ENCODE measurements at places on chromosomes 16 and 17.

DNA sequence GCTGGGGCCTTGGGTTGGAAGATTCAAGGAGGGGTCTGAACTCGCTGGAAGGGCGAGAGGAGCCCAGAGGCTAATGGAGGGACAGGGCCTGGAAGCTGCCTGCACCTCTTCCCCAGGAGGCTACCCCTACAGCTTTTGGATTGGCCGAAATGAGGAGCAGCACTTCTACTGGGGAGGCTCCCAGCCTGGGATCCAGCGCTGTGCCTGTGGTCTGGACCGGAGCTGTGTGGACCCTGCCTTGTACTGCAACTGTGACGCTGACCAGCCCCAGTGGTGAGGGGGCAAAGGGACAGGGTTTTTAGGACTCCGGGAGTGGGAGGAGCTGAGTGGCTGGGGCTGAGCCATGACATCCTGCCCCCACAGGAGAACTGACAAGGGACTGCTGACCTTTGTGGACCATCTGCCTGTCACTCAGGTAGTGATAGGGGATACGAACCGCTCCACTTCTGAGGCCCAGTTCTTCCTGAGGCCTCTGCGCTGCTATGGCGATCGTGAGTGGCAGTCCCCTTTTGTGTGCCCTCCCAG lies 8.8 kb downstream of the CNTNAP1 start:
- DNase-seq = no peak

DNA sequence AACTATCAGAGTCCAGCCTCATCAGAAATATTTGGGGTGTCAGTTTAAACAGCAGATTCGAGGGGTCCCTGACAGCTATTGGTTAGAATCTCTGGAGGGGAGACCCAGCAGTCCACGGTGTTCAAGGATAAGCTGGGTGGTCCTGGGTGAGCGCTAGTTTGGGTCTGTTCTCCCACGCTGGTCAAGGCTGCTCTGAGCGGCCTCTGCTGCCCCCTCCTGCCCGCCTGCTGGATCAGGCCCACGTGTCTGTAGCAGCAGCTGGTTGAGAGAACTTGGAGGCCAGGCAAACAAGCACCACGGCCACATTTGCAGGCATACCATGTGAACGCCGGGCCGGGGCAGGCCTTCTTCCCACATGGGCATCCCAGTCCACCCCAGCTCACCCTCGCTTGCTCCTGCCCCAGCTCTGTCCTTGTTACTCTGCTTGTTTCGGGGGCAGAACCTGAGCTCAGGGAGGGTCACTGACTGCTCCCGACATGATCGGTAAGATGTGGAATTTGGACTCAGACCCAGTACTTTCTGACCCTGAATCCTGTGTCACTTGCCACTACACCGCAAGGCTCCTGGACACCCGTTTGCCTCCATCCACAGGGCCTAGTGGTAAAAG lies 7.4 kb downstream of the FOXF1 start:
- DNase-seq = peak; percentile 80

DNA sequence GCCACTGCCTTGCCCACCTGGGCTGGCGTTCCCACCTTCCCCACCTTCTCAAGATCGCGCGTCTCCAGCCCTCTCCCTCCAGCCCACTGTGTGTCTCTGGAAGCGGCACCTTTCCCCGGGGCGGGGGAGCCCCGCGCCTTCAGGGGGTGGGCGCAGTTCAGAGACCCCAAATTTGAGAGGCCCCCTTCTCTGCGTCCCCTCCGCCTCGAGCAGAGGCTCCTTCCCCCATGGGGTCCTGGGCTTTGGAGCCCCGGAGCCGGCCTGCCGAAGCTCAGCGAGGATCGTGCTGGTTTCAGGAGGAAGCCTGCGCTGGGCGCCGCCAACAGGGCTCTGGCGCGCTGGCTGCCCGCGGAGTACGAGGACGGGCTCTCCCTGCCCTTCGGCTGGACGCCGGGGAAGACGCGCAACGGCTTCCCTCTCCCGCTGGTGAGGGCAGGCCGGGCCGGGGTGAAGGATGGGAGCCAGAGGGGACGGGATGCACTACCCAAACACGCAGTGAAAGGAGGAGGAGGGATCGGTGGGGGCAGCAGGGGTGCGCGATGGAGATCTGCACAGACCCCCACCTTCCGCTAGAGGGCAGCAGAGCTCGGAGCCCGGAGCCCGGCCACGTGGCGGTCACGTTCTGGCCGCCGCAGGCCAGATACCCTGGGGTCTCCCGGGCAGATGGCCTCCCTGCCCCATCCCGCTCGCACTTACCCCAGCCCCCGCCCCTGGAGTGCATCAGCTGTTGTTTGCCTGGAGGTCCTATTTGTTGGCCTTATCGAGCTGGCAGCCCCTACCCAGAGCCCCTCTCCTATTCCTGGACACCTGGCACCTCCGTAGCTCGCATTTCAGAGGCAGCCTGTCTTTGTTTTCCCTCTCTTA lies 11.1 kb downstream of the LPO start:
- peak; percentile 60 for DNase-seq

- no peak for DNase-seq
Measured at GRCh38 chr16:51753467-51754127, 602.5 kb upstream of the SALL1 start.

DNA sequence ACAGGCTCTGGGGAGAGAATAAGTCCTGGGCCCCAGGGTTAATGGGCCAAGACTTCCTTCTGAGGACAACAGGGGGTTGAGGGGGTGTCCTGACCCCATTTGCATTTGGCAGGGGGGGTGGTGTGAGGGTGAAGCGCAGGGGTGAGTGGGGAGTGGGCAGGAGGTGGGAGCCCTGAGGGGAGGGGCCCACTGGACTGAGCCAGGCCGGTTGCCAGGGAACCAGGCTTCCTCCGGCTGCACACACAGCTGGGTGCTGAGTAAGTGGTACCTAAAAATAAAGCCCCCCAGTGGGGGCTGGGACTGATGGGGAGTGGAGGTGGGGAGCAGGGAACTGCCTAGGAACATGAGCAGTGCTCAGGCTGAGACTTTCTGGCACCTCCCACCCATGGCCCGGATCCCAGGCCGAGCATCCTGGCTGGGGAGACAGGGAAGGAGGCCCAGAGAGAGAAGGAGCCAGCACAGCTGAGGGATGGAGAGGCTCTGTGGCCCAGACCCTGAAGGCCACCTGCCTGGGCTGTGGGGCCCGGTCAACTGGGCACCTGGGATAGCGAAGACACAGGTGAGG lies 7.5 kb upstream of the RASD1 start:
- DNase-seq = no peak

- peak; percentile 92 for DNase-seq
Measured at GRCh38 chr17:76382803-76383545, 1.4 kb upstream of the SPHK1 start.

DNA sequence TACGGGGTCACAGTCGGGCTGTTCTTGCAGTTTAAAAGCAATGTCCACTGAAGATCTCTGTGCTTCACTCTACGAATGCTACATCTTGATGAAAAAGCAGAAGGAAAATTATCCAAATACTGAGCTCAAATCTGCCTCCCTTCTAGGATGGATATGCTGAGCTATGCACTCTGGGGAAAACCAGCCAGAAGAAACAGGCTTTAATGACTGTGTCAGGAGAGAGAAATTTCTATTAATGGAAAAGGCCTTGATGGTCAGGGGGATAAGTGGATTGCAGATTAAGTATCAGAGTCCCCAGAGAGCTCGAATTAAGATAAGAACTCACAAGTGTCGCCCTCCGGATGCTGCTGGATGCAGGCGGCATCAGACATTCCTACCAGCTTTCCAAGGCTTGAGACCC lies 39.6 kb upstream of the RCVRN start:
- no peak for DNase-seq

DNA sequence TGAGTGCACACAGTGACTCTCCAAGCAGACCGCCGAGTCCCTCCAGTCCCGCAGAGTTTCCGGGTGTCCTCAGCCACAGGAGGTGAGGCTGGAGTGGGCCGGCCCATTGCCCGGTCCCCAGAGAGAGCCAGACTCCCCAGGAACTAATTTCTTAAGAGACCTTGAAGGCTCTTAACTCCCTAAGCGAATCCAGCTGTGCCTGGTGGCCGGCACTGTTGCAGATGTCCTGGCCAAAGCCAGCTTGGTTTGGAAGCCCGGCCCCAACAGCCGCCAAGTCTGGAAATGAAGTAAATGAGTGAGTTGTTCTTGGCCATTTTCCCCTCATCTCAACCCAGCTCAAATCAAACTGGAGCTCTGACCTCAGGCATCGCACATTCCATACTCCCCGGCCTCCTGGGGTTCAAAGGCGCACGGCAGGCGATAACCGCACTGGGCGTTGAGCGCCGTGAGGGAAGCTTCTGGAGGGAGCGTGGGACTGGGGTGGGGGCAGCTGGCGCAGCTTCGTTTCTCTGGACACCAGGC lies 42.0 kb downstream of the CMIP start:
- no peak for DNase-seq

- DNase-seq = peak; percentile 40
Measured at GRCh38 chr17:27930000-27930399, 36.8 kb upstream of the LYRM9 start.

DNA sequence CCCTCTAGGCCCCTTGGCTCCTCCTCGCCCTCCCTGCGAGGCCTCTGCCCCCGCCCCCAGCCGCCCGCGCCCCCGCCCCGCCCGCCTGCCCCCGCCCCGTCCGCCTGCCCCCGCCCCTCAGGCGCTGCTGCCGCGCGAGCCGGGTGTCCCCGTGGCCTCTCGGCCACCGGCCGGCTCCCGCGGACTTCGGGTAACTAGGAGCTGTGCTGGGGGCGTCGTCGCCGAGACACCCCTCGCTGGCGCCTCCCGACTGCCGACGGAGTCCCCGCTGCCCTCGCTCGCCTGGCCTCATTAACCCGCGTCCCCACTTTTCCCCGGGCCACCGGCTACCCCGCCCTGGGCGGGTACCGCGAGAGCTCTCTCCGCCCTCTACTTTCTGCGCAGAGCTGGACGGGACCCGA lies at the start of gene TLCD1:
TSS of gene TLCD1 (minus strand) at position 8 of the 401 bp plus-strand sequence. CDS start 136 bp downstream, outside the sequence.
- DNase-seq = peak; percentile 79

- DNase-seq = no peak
Measured at GRCh38 chr16:11211061-11211976, 44.7 kb downstream of the SOCS1 start.

DNA sequence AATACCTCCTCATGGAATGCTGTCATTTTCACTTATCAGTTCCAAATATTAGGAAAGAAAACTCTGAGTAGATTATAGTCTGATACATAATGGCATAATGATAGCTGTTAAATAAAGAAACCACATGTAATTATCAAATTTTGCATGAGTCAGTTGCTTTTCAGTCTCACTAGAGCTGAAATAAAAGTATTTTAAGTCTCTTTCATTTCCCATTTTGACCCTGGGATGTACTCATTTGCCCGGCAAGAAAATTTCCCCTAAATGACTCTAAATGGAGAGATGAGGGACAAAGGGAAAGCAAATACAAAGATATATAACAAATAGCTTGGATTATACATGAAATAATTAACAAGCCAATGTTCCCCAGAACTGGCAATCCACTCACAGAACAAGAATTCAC lies 47.9 kb upstream of the CPHXL start:
- DNase-seq = no peak
